ENCODE measurements at places on chromosomes 5 and 9.
A peak's percentile ranks its signal among the peaks of the same experiment; 100 is the strongest.

GRCh38 chr9:87714819-87715218 lies 11.1 kb upstream of the CTSL start:
- DNase-seq = no peak

GRCh38 chr5:165309446-165309845 lies 1804.0 kb downstream of the MAT2B start:
- DNase-seq = no peak

GRCh38 chr9:126516936-126517832 lies 96.5 kb upstream of the LMX1B start:
- DNase-seq = peak; percentile 35

DNA sequence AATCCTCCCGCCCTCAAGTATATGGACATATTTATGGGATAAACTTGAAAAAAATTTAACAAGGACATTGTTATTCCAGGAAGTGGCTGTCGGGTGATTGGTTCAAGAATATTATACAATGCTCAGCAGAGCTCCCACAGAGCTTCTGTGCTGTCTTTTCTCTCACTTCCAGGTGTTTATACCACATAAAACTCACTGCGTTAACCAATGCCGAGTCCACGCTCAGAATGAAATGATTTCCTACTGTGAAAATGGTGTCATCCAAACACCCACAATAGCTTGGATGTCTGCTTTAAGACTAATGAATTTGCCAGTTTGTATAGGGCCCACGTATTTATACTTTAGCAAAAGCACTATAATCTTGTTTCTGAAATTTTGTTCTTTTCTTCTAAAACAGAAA lies 368.2 kb downstream of the NDUFS4 start:
- DNase-seq = no peak

- no peak for DNase-seq
Measured at GRCh38 chr9:99336005-99336404, 113.9 kb downstream of the SEC61B start.

DNA sequence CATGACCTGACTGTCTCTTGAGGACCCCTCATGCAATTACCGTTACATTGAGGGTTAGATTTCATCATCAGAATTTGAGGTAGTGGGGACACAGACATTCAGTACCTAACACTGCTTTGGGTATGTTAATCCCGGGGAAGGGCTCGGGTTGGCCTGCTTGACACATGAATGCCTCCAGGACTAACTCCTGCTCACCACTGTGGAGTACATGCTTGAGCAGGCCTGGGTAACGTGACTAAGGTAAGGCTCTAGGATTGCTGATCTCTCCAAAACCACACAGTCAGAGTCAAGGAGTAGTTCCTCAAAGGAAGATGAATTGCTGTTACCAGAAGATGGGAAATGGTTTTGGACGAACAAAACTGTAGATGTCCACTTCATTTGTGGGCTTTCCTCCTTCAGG lies 376.3 kb upstream of the ZNF462 start:
- DNase-seq = no peak

DNA sequence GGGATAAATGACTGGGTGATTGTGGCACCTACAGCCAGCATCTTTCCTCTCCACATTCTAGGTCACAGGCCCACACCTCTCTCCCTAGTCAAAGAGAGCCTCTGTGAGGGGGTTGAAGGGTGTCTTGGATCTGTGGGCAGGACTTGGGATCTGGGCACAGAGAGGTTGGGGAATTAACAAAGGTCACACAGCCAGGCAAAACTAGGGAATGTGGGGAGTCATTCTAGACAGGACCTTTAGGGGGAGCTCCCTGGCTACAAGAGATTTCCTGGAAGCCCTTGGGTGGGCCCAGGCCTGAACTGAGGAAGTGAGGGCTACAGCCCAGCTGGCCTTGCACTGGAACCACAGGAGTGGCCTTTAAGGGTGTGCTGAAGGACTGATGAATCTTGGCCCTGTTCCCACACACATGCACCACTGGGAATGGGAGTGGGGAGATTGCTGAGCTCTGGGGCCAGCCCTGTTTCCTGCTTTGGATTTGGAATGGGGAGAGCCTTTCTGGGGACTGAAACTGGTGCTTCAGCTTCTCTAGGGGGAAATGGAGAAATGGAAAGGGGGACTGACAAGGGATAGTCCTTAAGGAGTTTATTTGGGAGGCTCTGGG lies 12.4 kb upstream of the CXXC5 start:
- peak; percentile 91 for DNase-seq

DNA sequence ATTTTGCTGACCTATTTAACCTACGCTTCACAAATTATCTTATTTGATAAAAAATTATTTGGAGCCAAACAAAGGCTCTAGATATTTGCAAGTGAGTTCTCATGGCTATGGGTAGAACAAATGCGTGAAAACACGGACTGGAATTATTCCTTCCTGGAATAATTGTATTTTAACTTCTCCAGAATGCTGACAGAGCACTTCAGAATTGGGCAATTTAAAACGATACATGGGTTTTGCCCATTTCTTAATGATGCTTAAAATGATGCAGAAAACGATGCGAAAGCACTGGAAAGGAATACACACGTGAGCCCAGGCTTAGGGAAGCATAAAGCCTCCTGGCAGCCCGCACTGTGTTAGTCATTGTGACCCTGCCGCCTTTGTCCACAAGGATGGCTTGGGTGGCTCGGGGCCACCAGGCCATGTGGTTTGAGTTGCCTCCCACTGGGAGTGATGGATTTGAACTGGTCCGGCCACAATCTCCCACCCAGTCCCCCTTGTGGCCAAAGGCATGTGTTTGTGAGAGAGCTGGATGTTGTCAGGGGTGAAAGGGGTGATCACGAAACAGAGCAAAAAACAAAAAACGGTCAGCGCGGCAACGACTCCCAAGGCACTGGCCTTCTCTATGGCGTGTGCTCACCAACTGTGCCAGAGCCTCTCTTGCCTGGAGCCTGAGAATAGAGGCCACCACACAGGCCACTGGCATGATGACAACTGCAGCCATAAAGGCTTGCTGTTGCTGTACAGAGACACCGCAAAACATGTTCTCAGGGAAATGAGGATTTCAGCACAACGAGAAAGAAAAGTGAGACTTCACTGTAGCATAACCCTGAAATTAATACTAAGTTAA lies 234.2 kb upstream of the ADAMTS16 start:
- DNase-seq = no peak

- DNase-seq = no peak
Measured at GRCh38 chr5:170434966-170435605, 45.9 kb upstream of the KCNMB1 start.

GRCh38 chr9:84330246-84330645 lies 10.3 kb downstream of the SLC28A3 start:
- DNase-seq = no peak

- DNase-seq = no peak
Measured at GRCh38 chr9:86598411-86599239, 244.4 kb upstream of the TUT7 start.

DNA sequence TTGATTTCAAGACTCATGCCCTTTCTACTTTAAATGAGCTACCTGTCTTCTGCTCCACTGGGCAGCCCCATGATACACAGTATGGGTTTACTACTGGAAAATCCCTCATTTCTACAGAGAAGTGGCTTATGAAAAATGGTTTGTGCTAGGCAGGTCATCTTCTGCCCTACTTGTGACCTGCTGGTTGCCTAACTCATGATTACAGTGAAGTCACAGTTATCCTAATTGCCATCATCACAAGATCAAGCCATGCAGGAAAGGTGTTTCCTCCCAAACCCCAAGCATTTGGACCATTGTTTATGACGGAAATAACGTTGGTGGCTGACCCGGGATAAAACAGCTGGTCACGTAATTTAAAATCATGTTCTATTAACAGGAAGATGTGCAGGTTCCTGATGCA lies 330.6 kb downstream of the ACTL7B start:
- no peak for DNase-seq

DNA sequence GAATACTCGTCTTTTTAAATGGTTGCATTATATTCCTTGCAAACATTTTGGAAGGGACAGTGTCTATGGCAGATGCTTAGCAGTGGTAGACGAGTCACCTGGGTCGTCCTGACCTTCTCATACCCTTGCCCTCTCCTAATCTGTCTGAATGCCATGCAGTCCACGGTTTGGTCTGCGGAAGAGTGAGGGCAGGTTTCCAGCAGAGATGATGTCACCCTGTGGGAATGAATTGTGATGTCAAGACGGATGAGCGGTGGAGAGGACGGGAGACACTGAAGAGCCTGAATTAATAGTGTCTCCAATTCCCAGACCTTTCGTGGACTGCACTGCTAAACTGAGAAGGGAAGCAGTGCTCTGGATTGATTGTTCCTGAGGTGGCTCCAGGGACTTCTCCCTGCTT lies 329.0 kb upstream of the PANK3 start:
- DNase-seq = no peak

DNA sequence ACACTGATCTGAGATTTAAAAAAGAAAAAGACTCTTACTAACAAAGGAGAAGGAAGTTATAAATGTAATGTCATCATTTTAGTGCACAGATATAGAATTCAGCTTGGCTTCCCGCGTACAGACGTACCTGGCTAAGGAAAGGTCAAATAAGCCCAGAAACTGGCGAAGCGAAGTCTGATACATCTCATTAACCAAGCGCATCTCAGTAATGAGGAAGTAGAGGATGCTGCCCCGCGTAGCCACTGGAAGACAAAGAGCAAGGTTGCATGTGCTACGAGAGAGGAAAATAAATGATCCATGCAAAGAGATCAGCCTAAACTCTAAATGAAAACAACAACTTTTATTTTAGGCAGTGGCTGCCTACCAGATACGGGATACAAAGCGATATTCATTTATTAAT lies 208.8 kb downstream of the DNAH5 start:
- DNase-seq = no peak

- DNase-seq = no peak
Measured at GRCh38 chr5:149089796-149090195, 26.9 kb upstream of the SH3TC2 start.

GRCh38 chr5:168696611-168697010 lies 117.4 kb upstream of the PANK3 start:
- no peak for DNase-seq

DNA sequence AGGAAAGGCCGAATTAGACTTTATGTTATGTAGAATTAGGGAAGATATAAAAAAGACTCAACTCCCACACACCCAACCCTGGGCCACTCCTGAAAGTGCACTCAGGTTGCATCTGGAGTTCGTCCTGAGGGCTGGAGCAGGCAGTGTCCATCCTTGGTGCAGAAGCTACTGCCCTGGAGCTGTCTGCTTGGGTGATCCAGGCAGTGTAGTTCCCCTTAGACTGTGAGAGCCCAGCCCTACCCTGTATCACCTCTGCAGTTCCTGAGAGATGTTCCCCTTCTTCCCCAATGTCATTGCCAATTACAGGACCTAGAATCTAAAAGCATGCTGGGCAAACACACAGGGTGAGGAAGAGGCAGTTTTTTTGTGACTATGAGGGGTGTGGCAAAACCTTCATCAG lies 368.3 kb upstream of the ST8SIA4 start:
- no peak for DNase-seq

GRCh38 chr9:37683531-37684371 lies 33.0 kb downstream of the FRMPD1 start:
- no peak for DNase-seq

- DNase-seq = no peak
Measured at GRCh38 chr5:81226286-81226685, 6.8 kb upstream of the CKMT2 start.

DNA sequence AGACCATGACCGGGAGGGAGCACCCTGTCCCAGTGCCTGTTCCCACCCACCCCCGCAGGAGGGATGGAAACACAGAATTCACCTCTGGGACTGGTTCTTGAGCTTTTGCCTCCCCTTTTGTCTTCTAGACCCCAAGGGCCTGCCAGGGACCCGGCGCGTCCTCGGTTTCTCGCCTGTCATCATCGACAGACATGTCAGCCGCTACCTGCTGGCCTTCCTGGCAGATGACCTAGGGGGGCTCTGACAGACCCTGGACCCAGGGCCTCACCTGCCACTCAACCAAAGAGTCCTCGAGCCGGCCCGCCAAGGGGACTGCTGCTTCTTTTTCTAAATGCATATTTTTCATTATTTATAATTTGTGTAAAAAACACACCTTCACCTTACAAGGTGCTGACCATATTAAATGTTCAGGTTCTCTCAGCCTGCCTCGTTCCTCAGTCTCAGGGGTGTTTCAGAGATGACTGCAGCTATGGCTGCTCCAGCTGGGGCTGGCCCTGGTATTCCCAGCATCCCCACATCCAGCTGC lies 16.9 kb downstream of the CARD19 start:
- no peak for DNase-seq

DNA sequence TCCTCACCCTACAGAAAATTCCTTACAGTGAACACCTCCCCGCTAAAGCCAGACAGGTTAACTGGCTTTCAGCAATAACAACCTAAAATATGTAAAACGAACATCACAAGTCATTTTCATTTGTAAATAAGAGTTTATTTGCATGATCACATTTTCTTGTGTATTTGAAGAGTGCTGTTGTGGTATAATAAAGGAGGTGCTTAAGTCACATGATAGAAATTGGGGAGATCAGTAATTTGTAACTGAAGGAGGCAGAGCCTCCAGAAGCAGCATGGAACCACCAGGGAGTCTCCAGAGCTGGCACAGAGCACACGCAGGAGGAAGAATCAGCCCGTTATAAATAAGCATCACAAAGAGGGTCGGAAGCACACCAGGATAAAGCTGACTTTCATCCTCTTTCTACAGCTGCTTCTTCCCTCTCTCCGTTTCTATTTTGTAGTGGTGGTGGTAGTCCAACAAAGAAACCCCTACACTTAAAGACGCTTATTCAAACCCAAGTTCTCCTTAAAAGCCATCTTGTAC lies 210.6 kb downstream of the MAPKAP1 start:
- DNase-seq = no peak

DNA sequence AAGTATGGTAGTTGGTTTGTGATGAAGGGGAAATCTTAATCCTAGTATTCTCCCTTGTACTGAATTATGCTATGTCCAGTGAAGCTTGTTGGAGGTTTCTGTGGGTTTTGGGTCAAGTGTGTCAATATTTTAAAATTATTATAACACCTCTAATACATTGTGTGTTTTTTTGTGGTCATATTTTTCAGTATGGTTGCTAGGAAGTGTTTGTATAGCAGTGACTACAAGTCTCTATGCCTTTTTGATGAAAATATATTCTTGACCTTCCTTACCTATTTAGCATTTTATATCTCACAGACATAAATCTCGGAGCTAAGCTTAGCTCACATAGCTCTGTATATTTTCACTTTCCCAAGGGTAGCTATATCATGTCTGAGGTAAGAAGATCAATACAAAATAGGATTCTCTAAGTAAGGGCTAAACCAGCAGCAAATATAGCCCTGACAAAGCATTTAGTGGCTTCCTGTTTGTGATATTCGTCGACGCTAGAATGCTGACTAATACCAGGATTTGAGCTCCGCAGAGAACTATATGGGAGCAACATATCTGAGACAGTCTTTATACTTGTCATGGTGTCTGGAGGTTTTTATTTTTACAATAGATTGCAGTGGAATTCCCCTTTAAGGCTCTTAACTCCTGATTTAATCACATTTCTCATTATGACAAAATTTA lies 82.3 kb downstream of the MACIR start:
- DNase-seq = no peak
